ENCODE measurements at places on chromosomes 13 and 19.

DNA sequence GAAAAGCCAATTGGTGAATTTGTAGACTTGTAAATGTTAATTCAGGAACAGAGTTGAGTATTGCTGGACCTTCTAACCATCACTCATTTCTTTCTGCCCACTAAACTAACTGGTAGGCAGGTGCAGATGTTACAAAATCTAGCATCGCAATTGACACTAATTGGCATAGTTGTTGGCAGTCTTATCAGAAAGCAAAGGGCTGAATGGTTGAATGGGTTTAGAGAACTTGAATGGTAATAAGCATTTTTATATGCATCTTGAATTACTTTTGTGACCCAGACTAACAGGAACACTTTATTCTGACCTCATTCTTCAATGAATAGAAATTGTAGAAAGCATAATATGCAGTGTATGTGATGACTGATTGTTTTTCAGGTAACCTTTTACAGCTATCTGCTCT is 189.1 kb downstream of the GGACT start:
- no peak for DNase-seq

GRCh38 chr19:51040151-51040550 is 5.3 kb upstream of the KLK12 start:
- no peak for DNase-seq

GRCh38 chr13:112078879-112079531 is 12.1 kb downstream of the SOX1 start:
- no peak for DNase-seq

DNA sequence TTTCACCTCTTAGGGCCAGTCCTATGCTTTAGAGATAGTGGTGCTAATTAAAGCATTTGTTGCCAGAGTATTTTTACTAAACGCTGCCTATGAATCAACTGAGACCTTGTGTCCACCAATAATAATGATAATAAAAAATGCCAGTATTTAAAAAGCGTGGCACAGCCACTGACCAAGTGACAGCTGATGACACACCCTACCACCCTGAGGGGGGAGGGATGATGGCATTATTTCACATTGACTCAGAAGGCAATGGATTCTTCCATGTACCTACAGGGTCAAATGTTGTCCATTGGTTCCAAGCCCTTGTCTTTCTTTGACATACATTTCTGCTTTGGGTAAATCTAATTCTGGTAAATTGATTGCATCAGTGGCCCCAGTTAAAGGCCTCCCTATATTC is 384.4 kb downstream of the DLEU7 start:
- no peak for DNase-seq

GRCh38 chr13:80447747-80448146 is 106.8 kb upstream of the SPRY2 start:
- DNase-seq, result no peak

GRCh38 chr19:4722671-4723594 is 709 bp downstream of the DPP9 start:
- DNase-seq, result peak; percentile 64

GRCh38 chr13:114285166-114285808 is 3.9 kb downstream of the UPF3A start:
- DNase-seq, result no peak

- DNase-seq, result no peak
These were observed 10.7 kb downstream of the MARCHF2 start for GRCh38 chr19:8423817-8424223.

GRCh38 chr13:81714513-81714912 is 1373.6 kb upstream of the SPRY2 start:
- DNase-seq, result no peak

DNA sequence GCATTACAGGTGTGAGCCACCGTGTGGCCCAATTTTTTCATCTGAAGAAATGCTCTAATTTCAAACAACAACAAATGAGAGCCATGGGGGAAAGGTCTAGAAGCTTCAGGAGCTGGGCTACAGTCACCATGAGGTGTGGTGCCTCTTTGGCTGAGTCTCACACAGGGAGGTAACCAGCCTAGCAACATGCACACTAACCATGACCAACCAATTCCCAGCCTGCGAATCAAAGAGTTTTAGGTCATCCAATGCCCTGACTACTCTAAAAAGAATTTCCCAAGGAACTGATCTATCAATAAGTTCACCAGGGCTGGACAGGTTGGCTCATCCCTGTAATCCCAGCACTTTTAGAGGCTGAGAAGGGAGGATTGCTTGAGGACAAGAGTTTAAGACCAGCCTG is 29.9 kb downstream of the PBX4 start:
- no peak for DNase-seq

- DNase-seq, result no peak
These were observed 189.2 kb downstream of the URI1 start for GRCh38 chr19:30131246-30131645.

GRCh38 chr13:39463611-39464010 is 139.4 kb downstream of the LHFPL6 start:
- DNase-seq, result no peak

Data from GM20000 (cell line).